ENCODE measurements at places on chromosomes 13 and 19.
A peak's percentile ranks its signal among the peaks of the same experiment; 100 is the strongest.

DNA sequence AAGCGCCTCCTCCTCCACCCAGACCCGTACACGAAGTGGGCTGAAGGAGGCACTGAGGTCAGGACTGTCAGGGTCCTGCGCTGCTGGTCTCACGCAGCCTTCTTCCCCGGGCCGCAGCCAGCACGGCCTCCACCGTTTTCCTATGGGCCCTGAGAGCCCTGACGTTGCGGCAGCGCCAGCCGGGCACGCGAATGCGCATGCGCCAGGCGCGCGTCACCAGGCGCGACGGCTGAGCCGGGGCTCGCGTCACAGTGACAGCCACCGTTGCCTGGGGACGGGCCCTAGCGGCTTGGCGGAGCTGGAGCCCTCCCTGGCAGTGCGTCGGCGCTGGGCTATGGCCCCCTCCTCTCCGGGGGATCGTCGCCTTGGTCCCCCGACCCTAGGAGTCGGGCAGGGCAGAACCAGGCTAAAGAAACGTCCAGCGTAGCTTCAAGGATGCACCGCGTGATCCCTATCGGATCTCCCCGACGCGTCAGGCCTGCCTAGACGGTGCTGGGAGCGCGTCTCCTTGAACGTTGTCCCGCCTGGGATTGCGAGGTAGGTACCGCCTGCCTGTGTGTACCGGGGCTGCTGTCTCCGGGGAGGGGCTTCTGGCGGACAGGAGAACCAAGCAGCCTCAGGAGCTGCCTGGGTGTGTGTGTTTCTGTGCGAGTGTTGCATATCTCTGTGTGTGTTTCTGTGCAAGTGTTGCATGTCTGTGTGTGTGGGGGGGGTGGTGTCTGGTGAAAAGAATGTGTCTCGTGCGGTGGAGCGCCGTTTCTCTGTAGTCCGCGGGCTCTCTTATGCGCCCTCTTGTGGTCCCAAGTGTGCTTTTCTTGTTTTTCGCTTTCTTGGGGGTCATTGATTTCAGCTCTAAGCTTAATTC lies 43.2 kb downstream of the ZNF571 start:
- DNase-seq: no peak

- DNase-seq: no peak
Measured at GRCh38 chr13:31054632-31055031, 107.1 kb downstream of the HSPH1 start.

GRCh38 chr13:30900952-30901749 lies 4.9 kb upstream of the MEDAG start:
- DNase-seq: no peak

DNA sequence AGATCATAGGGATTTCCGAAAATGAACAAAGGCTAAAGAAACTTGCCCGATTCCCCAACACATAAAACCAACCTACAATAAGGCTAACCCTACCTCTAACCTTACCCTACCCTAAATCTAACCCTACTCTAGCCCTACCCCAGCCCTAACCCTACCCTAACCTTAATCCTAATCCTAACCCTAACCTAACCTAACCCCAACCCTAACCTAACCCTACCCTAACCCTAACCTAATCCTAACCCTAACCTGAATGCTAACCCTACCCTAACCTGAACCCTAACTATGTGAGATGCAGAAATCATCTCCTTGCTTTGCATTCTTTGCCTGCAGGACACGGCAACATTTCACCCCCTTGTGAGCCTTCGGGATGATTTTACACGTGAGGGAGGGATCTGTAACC lies 67.6 kb upstream of the SOX1 start:
- peak; percentile 10 for DNase-seq
